Sigmoid colon (tissue), 7 donors: ENCODE measurements at places on chromosomes 11 and 22. TPM values are rescaled to one million over a fixed set of nuclear protein-coding genes. Genes with fewer than 3 reads are reported as not detected.
A peak's percentile ranks its signal among the peaks of the same experiment; 100 is the strongest.

DNA sequence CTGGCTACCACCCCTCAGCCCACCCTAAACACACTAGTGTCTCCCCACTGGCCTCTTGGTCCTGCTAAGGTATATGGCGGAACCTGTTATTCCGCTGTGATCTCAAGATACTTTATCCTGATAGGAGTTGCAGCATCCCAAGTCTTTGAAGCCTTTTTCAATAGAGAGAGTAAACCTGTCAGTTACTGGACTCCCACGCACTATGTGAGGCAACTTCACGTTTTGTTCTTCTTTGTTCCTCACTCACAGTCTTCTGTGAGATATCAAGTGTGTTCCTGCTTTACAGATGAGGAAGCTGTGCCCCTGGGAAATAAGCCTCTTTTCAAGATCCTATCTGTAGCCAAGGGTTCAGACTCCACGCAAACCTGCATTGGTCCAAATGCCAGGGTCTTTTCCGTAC is 127.8 kb downstream of the MYO18B start:
- DNase-seq: no peak

Gene FUT4
- total RNA-seq: 8.4 TPM

Gene OR52E4
- total RNA-seq: not detected

DNA sequence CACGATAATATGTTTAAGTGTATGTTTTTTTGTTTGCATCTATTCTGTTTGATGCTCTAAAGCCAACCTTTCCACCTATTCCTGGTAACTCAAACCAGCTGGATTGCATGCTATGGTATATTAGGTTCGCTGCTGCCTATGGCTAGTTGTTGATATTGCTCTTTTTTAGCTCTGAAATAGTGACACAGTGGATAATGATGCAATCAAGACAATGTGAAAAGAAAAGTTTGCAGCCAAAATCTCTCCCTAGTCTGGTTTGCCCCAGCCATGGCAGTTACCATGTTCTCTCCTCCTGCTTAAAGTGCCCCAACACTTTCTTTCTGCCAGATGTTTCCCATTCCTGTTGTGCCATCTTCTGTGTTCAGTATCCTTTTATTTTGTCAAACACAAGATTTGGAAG is 269.7 kb downstream of the DYNC2H1 start:
- no peak for DNase-seq

DNA sequence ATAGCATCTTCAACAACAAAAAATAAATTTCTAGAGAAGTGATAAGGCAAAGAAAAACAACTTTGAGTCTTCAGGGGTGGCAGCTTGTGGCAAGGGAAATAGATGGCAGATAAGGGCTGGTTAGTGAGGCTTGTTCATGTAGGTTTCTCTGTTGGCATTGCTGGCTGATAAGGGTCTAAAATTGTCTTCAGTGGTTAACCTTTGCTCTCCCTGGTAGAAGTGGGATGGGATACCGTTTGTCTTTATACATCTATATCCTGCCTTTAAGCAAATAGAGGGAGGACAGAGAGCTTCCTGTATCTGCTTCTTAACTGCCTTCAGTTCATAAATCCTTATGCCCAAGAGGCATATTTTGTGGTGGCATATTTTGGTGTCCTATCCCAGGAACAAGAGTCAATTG is 57.1 kb downstream of the TRAF6 start:
- no peak for DNase-seq

DNA sequence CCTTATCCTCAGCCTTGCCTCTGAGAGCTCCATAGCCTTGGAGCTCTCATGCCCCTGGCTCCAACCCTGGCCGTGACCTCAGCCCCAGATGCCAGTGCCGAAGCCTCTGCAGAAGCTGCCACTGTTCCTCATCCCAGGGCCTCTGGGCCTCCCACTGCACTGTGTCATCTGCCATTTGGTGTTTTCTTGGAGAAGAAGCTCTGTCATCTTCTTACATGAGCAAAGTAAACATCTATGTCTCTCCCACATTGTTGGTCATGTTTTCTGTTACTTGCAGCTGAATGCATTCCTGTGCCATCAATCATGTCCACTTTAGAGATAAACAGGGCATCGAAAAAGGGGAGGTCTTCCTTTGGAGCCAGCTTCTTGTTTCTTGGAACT is 45.0 kb upstream of the FTH1 start:
- DNase-seq: no peak

DNA sequence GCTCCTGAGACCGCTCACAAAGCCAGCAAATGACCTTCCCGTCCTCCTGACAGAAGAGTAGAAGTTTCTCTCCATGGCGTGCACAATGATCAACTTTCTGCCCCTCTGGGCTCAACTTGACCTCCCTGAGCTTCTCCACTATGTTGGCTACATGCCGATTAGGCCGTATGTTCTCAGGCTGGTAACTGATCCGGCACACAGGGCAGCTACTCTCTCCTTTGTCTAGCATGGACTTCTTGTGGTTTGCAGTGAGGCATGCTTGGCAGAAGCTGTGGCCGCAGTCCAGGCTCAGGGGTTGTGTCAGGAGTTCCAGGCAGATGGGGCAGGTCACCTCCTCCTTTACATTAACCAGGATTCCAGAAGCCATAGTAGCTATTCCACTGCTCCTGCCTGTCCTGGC is 5.1 kb downstream of the TRIM5 start:
- DNase-seq: no peak

- DNase-seq: no peak
Observed at GRCh38 chr11:60482361-60482760, 10.2 kb upstream of the MS4A12 start.

GRCh38 chr22:32623943-32624342 is 149.3 kb downstream of the FBXO7 start:
- DNase-seq: peak; percentile 90

- DNase-seq: no peak
Observed at GRCh38 chr22:46308283-46308988, 11.8 kb downstream of the GTSE1 start.

Gene PNPLA5
- total RNA-seq: not detected

GRCh38 chr11:61896665-61897386 is 5.5 kb upstream of the FADS3 start:
- no peak for DNase-seq

GRCh38 chr11:75766443-75767227 is 1.9 kb upstream of the DGAT2 start:
- DNase-seq: peak; percentile 30

DNA sequence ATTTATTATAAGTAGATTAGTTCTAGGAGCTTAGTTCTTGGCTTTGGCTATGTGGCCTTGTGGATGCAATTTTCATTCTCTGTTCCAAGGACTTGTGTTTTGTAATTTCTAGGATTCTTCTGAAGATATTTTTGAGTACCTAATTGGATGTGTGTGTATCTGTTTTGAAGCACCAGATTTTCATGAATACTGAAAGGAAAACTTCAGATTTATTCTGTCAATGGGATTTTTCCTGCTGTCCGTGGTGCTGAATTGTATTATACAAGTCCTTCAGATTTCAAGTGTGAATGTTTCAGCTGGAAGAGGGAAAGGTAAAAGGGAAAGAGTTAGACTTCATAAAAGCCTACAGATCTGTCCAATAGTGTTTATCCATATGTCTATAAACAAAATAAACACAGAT is 18.2 kb upstream of the SYN3 start:
- DNase-seq: no peak

DNA sequence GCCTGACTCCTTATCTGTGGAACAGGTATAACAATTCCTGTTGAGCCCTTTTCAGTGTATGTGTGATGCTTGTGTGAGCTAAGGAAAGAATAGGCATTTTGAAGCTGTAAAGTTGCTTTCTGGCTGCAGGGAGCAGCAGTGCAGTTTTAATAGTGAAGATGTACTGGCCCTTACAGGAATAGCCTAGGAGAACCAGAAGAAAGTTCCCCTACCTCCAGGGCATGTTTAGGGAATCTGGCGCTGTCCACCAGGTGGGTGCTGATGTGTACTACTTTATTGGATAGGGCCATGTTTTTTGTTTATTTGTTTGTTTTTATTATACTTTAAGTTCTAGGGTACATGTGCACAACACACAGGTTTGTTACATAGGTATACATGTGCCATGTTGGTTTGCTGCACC is 11.5 kb downstream of the BMAL1 start:
- no peak for DNase-seq

DNA sequence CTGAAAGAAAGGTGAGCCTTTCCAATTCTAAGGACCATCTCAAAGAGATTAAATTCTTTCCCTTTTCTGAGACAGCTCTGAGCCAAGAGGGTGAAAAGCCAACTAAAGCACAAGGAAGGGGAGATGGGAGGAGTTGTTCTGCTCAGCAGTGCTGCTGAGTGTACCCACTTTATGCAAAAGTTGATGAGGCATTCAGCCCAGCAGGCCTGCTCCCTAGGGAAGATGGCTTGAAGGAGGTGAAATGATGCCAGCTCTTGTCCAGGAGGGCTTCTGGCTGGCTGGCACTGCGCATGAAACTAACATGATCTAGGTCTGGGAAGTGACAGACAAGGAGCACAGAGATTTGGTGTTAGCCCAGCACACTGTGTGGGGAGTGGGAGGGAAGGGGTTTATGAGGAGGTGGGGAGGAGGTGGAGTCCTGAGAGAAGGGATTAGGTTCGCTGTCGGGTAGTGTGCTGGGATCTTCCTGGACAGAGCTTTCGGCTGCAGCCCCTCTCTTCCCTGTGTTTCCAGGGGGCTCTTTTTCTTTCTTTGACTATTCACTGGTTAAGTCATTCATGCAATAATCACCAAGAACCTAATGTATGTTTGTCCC is 225.5 kb upstream of the NARS2 start:
- no peak for DNase-seq
